H9 (cell line): ENCODE measurements at places on chromosomes 7 and 10.

DNA sequence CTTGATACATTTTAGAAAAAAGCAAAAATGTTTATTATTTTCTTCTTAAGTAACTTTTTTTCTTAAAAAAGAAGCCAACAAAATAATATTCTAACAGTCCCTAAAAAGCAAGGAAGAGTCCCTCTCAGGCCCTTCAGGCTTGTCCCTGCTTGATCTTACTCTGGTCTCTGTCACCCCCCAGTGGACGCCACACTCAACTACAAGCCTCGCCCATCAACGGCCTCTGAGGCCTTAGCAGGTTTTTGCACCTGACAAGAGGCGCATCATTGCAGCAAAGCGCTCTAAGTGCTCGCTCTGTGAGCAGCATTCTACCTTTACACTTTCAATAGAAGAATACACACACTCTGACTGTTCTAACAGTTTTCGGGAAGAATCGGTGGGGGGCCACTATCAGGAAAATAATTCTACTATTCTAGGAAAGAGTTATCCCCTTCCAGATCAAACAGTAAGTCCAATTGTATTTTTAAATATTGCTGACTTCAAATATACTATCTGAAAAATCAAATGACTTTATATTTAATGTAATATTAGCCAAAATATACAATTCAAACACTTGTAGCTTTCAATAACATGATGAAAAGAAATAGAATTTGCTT, 139.2 kb downstream of the USP6NL start:
- peak; percentile 87 for DNase-seq

- no peak for DNase-seq
Observed at GRCh38 chr10:60848126-60848525, 69.8 kb downstream of the CDK1 start.

DNA sequence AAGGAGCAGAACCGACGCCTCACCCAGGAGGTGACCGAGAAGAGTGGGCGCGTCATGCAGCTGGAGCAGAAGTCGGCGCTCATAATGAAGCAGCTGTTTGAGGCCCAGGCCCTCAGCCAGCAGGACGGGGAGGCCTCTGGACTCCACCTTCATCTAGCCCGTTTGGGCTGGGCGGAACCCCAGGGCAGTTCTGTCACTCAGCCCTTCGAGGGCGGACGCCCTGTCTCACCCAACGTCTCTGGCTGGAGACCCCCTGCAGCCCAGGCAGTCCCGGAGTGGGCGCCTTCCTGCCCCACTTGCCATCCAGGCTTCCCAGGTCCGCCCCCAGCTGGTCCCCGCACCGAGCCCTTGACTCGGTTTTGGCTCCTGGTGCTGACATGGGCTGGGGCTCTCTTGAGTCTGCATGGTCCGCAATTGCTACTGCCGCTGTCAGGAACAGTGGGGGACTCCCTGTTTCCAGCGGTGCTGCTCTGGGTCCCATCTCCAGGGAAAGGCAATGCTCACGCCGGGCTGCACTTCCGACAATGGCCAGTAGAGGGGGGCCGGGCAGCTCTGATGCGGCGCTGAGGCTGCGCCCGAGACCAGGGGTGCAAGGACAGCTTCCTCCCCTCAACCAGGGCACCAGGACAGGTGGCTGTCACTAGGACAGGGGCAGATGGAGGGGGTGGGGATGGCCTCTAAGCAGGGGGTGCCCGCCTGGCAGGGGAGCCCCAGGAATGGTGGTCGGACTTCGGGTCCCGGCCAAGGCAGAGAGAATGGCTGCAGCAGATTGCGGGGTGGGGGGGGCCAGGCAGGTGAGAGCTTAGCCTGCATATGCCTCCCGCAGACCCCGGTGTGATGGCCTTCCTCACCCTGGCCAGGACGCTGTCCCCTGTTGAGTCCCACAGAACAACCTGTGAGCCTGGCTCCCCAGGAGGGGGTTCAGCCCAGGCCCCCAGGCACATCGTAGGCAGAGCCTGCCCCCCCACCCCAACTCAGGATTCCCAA, 71.2 kb upstream of the KCTD7 start:
- peak; percentile 89 for DNase-seq

DNA sequence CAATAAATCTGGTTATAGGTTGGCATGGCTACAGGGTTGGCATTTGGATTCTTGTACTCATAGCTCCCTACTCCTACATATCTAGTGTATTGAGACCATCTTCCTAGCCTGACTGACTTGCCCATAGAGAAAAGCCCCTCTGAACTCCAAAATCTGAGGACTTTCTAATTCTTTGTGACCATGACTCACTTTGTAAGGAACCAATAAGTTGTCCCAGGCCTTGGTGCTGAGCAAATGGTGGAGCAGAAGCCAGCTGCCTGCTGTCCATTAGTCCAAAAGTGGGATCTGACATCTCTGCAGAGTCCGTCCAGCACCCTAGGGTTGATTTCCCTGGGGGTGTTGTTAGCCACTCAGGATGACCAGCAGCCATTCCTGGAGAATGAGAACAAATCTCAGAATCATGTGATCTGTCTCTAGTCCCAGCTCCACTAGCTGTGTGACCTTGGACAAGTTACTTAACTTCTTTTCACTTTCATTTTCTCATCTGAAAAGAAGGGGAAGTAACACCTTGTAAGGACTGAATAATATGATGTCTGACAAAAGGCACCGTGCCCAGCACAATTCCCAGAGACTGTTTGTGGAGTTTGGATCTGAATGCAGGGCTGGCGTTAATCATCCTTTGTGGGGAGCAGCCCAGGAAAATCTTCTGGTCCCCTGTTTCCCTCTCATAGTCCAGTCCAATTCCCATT, 44.1 kb downstream of the MTURN start:
- DNase-seq: no peak

DNA sequence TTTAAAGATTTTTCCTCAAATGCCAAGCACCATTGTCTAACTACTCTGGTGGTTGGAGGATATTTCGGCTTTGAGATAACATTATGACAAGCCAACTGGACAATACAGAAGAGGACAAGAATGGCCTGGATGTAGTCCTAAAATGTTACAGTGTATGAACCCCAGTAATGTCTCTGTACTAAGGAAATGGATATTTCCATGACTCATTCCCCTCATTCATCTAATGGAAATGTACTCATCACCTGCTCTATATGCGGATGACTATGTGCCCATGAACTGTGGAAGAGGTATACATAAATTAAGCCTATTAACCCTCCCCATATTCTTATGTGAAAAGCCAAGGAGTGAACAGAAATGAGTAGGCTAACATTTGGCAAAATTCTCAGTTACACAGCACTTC, 207.9 kb downstream of the CACNA2D1 start:
- no peak for DNase-seq

DNA sequence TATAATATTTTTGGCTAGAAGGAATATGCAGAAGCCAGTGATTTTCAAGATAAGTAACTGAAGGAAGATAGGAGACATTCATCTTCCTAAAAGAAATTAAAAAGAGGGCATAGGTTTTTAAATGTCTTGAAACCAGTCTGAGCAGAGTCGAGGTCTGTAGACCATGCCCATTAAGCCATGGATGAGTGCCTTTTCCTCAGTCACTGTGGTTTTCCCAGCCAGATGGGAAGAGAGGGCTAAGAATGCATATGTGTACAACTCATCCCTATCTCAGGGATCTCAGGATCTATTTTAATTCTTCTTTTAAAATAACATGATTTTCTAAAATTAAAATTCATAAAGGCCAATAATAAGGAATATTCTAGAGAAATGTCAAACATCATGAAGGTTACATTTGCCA, 112.8 kb downstream of the PPP1R3A start:
- DNase-seq: no peak

DNA sequence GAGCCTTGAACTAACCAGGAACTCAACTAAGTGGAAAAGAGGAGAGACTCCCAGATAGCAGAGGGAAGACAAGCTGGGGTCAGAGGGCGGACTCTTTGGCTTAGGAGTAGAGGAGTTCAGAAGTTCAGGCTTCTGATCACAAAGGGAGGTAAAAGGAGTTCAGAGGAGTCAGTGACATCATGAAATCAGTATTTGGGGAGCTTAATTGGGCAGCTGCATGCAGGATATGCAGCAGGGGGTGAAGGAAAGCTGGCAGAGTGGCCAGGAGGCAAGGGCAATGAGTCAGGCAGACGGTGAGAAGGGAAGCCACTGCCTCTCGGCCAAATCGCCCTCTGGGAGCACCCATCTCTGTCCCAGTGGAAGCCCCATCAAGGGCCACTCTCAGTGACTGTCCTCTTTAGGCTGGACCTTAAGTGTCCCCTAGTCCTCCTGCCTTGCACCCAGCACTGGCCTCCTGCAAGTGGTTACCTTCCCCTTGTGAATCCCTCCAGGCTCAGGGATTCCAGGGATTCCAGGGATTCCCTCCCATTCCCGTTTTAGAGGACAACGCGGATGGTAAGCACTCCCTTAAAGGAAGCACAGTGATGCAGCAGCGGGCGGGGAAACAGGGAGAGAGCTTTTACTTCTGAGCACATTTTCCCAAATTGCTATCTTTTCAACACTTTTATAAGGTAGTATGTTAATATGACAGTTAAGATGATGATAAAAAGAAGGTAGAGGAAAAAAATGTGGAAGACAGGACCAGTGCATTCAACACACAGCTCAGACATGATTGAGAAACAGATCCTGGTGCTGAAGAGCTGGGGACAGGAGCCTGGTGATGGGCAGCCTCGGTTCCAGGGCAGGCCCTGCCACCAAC, 72.6 kb downstream of the KCNMA1 start:
- peak; percentile 85 for DNase-seq

DNA sequence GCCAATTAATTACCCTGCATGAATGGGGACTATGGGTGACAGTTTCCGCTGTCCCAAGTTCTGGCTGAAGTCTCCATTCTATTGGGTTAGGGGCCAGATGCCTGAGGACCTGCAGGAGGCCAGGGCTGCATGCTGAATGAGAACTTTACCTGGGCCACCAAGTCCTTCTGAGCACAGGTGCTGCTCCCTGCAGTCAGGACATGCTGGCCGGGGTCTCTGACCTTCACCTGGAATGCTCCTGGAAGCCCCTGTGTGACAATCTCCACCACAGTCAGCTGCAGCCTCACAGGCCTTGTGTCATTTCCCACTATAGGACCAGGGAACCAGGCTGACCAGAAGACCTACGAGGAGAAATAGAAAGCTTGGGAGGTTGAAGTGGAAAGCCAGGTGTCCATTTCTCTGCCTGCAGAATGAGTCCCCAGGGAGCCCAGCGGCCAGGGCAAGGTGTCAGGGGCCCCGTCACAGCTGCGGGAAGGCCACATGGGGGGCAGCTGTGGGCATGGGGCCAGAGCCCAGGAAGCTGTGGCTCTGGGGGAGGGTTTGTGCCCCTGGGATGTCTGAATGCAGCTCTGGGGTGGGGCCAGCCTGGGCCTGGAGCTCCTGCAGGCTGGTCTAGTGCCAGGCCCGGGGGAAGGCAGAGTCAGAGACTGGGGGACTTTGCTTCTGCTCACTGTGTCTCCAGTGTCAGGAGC, 5.6 kb upstream of the GIMAP8 start:
- no peak for DNase-seq

GRCh38 chr7:89988074-89988473, 166.2 kb upstream of the STEAP1 start:
- no peak for DNase-seq

GRCh38 chr7:76425156-76425555, 406 bp downstream of the ZP3 start:
- DNase-seq: no peak

DNA sequence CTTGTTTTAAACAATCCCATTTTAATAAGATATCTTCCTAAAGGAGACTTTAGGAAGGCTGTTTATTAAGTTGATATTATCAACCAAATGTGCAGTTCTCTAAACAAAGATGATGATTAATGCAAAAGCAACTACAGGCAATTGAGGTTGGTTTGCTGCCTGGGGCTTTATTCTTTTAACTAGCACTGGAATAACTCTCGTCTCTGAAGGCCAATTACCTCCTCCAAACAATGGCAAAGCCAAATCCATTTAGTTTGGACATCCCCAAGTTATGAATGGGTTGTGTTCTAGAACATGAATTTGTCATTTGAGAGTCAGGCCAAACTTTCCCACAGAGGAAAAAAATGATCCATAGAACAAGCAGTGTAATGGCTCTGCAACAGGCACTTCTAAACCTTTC, 114.1 kb downstream of the SLC16A9 start:
- no peak for DNase-seq

- no peak for DNase-seq
Observed at GRCh38 chr10:53918755-53919154, 882.3 kb downstream of the PCDH15 start.

- DNase-seq: no peak
Observed at GRCh38 chr10:70477661-70478162, 855 bp upstream of the PALD1 start.

DNA sequence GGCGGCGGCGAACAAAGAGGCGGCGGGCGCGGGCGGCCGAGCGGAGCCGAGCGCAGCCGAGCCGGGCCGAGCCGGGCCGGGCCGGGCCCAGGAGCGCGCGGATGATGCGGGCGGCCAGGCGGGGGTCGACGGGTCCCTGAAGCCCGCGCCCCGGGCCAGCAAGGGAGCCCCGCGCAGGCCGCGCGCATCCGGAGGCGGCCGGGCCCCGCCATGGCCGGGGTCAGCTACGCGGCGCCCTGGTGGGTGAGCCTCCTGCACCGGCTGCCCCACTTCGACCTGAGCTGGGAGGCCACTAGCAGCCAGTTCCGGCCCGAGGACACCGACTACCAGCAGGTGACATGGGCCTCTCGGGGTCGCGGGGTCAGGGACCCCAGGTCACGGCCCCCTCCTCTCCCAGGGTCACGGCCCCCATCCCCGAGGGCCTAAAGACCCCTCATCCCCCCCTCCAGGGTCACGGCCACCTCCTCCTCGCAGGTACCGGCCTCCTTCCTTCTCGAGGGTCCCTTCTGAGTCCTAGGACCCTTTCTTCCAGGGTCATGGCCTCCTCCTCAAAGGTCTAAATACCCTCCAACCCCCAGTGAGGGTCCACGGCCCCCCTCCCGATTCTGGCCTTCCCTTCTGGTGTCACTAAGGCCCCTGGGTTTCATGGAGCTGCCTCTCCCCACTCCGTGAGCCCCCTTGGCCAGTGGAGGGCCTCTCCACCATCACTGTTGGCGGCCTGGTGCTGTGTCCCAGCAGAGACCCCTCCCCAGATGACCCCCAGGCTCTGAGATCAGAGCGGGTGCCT, at the start of gene TTYH3:
Gene TTYH3 (plus strand): TSS at position 41 of the 787 bp plus-strand sequence. CDS start 170 bp downstream, at position 211.
- no peak for DNase-seq

- DNase-seq: no peak
Observed at GRCh38 chr10:58393317-58393716, 8.1 kb downstream of the TFAM start.

GRCh38 chr7:64618785-64619456, 47.0 kb upstream of the ZNF107 start:
- no peak for DNase-seq

GRCh38 chr10:21208666-21209316, 311.7 kb upstream of the NEBL start:
- DNase-seq: no peak

DNA sequence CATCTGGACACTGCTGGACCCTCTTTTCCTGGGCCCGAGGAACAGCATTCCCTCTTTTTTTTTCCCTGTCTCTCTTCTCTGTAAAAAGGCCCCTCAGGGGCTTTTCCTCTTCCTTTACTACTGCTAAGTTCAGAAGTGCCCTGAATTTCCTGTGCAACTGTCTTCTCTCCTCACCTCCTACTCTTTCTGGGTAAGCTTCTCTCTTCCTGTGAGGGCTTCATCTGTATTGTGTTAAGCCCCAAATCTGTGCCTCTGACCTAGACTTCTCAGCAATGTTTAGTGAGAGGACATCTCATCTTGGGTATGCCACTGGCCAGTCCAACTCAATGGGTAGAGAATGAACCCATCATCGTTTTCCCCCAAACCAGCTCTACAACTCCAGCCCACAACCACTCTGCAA, 174.2 kb downstream of the PTEN start:
- DNase-seq: no peak
